H9 (cell line): ENCODE measurements at places on chromosomes 5 and 9.
A peak's percentile ranks its signal among the peaks of the same experiment; 100 is the strongest.

- DNase-seq, result no peak
- no peaks in the 10 kb centered on the region for H3K27me3 ChIP-seq
- H3K4me3 ChIP-seq, result no peak overlapping the region
- H3K4me1 ChIP-seq, result no peaks in the 10 kb centered on the region
These were observed 300.5 kb downstream of the NR2F1-AS1 start for GRCh38 chr5:93280518-93280917.

GRCh38 chr5:1959231-1959630 lies 76.5 kb upstream of the IRX4 start:
- H3K27me3 ChIP-seq, result no peaks in the 10 kb centered on the region
- no peak overlapping the region for H3K27ac ChIP-seq
- H3K4me3 ChIP-seq, result no peak overlapping the region

DNA sequence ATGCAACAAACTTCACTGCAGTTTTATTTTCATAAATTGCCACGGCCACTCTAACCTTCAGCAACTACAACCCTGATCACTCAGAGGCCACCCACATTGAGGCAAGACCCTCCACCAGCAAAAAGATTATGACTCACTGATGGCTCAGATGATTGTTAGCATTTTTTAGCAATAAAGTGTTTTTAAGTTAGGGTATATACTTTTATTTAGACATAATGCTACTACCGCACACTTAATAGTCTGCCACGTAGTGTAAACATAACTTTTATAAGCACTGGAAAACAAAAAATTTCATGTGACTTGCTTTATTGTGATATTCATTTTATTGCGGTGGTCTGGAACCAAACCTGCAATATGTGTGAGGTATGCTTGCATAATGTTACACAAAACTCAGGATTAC lies 257.9 kb downstream of the ZSWIM6 start:
- H3K36me3 ChIP-seq, result peaks cover 2% of the 10 kb centered on the region; the same call in 1 of the 3 replicates
- DNase-seq, result no peak
- no peak overlapping the region for H3K4me3 ChIP-seq
- no peaks in the 10 kb centered on the region for H3K4me1 ChIP-seq

- no peaks in the 10 kb centered on the region for H3K36me3 ChIP-seq
- no peak overlapping the region for H3K27ac ChIP-seq
- H3K4me1 ChIP-seq, result no peaks in the 10 kb centered on the region
- no peak overlapping the region for H3K4me3 ChIP-seq
These were observed 456.9 kb downstream of the TAF11L14 start for GRCh38 chr5:18091142-18091541.

GRCh38 chr9:127154390-127155191 lies 32.2 kb upstream of the ANGPTL2 start:
- no peak overlapping the region for H3K27ac ChIP-seq
- H3K27me3 ChIP-seq, result no peaks in the 10 kb centered on the region
- H3K4me1 ChIP-seq, result peaks cover 6% of the 10 kb centered on the region; the same call in 1 of the 2 replicates
- H3K36me3 ChIP-seq, result no peaks in the 10 kb centered on the region
- peak; percentile 14 for DNase-seq

DNA sequence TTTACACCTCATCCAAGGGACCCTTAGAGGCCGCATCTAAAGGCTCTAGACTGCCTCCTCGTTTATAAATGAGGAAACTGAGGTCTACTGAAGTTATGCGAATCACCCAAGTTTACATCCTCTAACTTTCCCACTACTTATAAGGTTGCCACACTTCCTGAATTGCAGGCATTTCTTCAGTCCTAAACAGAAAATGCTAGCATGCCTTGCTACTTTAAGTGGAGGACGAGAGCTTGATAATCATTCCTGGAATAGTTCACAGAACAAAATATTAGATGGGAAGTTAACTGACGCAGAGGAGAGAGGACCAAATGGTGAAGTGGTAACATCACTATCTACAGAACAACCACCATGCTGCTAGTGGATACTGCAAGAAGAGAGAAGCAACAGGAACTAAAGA lies 85.8 kb downstream of the GNAQ start:
- H3K36me3 ChIP-seq, result no peaks in the 10 kb centered on the region
- H3K27ac ChIP-seq, result no peak overlapping the region
- DNase-seq, result no peak
- H3K27me3 ChIP-seq, result no peaks in the 10 kb centered on the region
- no peak overlapping the region for H3K4me3 ChIP-seq
- peaks cover 2% of the 10 kb centered on the region; the same call in 1 of the 2 replicates for H3K4me1 ChIP-seq

DNA sequence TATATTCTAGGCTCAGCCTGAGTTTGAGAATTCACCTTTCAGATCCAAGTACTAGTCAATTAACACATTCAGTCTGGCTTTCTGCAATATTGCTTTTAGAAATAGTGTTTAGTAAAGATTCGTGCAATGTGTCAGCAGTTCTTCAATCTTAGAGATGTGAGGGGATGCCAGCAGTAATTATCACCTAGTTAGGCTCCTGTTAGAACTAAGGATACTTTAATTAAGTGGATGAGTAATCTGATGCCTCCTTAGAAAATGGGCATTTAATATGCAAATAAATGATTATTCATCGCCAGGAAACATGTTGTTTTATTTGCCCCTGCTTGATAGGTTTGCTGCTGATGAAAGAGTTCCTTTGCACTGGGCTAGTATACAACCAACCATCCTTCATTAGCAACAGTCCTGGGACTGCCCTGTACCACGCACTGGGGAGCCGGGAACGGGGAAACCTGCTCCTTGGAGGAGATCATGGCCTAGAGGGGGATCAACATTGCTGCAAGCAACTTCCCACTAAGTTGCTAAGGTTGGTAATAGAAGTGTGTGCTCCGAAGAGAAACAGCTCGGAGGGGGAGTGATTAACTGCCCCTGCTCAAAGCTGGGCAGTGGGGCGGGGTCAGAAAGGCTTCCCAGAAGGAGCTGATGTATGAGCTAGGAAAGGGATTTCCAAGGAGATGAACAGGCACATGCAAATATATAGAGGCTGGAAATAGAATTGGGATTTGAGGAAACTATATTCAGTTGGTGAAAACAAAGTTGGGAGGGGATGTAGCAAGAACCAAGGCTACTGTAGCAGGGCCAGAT lies 231.8 kb downstream of the DRD1 start:
- no peak overlapping the region for H3K27ac ChIP-seq
- H3K36me3 ChIP-seq, result no peaks in the 10 kb centered on the region
- DNase-seq, result no peak
- H3K27me3 ChIP-seq, result no peaks in the 10 kb centered on the region
- H3K4me3 ChIP-seq, result no peak overlapping the region
